ENCODE measurements at places on chromosomes 13 and 19. TPM values are rescaled to one million over a fixed set of nuclear protein-coding genes. Genes with fewer than 3 reads are reported as not detected.

Gene CYP4F3
- total RNA-seq, result not detected

- no peak for DNase-seq
Observed at GRCh38 chr13:29137995-29138394, 317.9 kb downstream of the MTUS2 start.

DNA sequence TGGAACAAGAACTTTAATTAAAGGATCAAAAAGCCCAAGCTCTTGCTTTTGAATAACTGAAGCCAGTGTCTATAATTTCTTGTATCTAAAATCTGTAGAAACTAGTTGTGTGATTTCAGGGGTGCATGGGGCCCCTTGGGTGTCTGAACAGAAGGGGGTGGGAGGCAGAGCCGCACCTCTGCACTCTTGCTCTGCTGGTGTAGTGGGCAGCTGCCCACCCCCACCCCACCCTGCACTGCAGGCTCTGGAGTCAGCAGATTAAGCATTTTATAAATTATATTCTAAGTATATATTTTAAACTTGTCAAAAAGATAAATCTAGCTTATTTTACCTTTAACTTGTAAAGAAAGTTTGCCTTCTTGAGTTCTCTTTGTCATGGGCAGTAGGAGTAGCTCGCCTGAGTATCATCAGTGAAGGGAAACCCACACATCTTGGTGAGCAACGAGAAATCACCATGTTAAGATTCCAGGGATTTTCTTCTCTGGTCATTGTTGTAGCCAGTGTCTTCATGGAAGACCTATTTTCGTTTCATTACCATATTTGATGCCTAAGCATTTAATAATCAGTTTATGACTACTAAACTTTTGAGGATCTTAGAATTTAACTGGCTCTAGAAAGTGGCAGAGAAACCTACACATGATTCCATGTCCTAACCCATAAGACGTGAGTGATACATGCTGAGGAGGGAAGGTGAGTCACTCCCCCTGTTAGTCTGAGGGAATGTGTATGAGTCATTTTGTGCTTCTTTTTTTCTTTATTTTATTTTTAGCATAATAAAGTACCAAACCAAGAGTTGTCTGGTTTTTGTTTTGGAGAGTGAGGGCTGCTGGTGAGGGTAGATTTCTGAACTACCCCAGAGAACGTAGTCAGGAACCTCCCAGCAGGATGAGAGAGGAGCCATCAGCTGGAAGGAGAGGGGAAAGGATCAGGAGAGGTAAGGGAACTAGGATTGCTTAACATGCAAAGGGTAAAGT lies 7.7 kb downstream of the UBE2L5 start:
- DNase-seq, result no peak

DNA sequence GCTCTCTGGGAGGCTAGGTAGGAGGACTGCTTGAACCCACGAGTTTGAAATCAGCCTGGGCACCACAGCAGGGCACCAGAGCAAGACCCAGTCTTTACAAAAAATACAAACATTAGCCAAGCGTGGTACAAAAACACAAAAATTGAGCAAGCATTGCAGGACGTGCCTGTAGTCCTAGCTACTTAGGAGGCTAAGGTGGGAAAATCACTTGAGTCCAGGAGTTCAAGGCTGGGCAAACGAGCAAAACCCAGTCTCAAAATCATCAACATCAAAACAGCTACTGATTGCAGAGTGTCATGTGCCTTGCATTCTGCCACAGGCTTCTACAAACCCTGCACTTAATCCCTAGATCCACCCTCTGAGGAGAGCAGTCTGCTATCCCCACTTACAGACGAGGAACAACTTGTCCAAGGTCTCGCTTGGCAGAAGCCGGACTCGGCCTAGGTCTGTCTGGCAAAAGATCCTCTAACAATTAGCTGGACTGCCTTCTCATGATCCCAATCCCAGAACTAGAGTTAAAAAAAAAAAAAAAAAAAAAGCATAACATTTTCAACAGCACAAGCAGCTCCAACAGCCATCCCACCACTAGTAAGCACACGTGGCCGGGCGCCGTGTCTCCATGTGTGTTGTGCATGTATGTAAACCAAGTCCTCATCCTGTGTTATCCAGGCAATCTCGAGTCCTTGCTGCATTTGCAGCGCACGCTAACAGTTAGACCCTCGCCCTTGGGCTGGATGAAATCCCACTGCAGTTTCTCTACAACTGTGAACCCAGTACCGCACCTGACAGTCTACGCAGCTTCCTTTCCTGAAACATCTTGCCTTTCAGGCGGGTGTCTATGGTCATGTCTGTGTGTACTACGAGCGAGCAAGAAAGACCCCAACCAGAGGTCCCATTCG lies 2.0 kb downstream of the PPP6R1 start:
- DNase-seq, result no peak

DNA sequence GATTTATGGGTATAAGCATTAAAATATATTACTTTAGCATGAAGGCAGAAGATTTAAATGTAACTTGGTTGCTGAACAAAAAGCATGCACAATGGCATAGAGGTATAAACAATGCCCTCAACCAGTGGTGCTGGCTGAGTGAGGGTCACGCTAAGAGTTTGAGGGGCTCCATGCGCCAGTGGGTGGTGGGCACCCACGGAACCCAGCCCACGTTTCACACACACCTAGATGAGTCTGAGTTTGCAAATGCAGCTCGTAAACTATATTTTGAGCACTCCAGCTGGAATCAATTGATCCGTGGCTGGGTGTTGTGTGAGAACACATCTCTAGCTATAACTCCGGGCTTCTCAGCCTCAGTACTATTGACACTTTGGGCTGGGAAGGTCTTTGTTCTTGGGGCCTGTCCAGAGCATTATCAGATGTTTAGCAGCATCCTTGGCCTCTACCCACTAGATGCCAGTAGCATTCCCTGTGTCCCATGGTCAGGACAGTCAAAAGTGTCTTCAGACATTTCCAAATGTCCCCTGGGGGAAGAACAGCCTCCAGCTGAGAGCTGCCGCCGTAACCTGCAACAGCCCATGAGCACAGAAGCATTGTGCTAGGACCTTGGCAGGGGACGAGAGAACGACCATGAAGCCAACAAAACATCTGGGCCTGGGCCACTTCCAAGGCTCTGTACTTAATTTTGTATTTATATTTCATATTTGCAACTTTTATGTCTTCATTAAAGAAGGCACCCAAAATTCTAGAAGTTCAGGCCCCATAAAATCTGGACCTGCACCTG lies 108.1 kb upstream of the SOX1 start:
- no peak for DNase-seq

DNA sequence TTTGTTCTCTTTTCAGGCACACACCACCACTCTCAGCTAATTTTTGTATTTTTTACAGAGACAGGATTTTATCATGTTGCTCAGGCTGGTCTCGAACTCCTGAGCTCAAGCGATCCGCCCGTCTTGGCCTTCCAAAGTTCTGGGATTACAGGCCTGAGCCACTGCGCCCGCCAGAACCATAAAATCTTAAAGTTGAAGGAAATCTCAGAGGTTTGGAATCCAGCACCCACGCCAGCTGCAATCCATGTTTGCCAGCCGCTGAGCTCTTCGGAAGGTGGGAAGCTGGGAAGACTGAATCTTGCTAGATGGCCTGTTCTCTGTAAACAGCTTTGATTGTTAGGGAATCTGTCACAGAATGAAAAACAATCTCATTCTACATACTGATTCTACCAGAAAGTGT lies 38.5 kb downstream of the SPATA13 start:
- no peak for DNase-seq

DNA sequence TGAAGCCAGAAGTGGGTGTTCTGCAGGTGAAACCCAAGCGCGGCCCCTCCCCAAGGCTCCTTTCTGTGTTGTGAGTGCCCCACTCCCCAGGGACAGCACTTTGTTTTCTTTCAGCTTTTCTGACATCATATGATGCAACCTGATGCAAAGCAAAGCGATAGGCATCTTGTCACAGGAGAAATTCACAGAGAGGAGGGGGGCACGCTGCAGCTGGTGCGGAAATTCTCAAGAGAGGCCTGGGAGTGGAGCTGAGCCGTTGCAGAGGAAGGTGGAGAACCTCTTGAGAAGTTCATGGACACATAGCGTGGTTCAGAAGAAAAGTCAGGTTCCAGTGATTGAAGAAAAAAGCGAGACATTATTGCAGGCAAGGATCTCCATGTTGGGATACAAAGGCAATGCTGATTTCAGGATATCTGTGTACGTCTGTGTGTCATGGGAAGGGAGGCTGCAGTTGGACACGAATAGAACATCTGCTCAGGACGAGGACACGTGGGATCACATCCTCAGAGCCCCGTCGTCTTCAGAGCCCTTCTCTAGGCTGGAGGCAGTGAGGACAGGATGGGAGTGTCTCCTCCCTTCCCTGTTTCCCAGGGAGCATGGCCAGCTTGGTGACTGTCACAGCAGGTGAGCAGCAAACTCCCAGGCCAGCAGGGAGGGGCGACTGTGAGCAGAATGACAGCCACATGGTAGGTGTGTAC lies 79.2 kb downstream of the IRS2 start:
- peak; percentile 9 for DNase-seq

Gene TRPC4
- total RNA-seq, result not detected

Gene GJB6
- total RNA-seq, result not detected

- DNase-seq, result no peak
Observed at GRCh38 chr13:90640976-90641375, 706.5 kb upstream of the MIR17HG start.

- DNase-seq, result no peak
Observed at GRCh38 chr13:25169951-25170553, 2.0 kb downstream of the AMER2 start.

Measured in OCI-LY7 (cell line).